Activated CD8-positive, alpha-beta memory T cell treated with anti-CD3 and anti-CD28 coated beads for 48 hours (primary cell): ENCODE measurements at places on chromosomes 1 and 21.

DNA sequence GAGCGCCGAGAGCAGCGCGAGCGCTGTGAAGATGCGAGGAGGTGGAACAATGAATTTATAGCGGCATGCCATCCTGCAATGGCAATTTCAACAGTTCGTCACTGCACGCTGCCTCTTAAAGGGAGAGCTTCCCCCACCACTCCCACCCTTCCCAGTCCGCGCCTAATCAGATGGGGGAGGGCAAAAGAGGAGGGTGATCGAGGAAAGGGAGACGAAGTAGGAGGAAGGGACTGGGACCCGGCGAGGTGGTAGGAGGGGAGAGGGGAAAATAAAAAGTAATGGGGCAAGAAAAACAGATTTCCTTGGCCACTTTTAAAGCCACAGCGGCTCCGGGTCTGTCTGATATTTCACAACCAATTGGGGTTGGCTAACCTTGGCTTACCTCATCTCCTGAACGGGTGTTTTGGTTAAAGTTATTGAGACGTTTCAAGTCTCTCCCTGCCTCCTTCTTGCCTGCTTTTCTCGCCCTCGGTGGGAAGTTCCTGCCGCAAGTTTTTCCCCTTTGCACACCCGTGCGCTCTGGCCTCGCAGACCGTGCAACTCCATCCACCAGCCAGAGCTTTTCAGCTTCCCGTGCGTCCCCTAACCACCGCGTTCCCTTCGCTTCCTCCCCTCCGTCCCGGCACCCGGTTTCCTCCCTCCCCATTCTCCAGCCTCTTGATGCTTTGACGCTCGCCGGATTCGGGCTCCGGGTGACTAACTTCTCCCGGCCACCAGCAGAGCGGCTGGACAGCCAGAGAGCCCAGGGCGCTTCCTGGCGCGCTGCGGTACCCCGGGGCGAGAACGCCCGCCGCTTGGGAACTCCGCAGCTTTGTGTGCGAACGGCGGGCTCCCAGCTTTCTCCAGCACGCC is at the start of gene ADAMTS5:
Gene ADAMTS5 (minus strand): TSS at position 27 of the 852 bp plus-strand sequence. CDS start 697 bp downstream, outside the sequence.
- no peak for DNase-seq

- DNase-seq, result no peak
These were observed 9.9 kb downstream of the TCHHL1 start for GRCh38 chr1:152078831-152079441.

DNA sequence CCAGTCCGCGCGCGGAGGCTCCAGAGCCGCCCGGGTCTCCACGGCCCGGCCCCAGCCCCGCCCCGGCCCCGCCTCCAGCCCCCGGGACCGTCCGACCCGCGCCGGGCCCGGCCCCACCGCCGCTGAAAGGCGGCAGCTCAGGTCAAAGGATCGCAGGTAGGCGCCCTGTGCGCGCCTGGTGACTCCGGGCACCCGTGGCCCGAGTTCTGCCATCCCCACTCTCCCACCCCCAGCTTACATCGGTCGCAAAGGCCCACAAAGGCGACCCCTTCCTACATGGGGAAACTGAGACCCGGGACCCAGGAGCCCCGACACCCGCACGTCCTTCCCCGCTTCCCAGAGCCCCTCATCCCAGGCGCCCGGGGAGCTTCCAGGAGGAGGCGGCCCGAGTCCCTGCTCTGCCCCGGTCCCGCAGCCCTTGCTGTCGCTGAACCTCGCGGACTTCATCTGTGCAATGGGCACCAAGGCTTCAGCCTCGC is at the start of gene TMEM200B:
Gene TMEM200B (minus strand): TSS at position 17 of the 479 bp plus-strand sequence. CDS start 2,075 bp downstream, outside the sequence.
- no peak for DNase-seq

DNA sequence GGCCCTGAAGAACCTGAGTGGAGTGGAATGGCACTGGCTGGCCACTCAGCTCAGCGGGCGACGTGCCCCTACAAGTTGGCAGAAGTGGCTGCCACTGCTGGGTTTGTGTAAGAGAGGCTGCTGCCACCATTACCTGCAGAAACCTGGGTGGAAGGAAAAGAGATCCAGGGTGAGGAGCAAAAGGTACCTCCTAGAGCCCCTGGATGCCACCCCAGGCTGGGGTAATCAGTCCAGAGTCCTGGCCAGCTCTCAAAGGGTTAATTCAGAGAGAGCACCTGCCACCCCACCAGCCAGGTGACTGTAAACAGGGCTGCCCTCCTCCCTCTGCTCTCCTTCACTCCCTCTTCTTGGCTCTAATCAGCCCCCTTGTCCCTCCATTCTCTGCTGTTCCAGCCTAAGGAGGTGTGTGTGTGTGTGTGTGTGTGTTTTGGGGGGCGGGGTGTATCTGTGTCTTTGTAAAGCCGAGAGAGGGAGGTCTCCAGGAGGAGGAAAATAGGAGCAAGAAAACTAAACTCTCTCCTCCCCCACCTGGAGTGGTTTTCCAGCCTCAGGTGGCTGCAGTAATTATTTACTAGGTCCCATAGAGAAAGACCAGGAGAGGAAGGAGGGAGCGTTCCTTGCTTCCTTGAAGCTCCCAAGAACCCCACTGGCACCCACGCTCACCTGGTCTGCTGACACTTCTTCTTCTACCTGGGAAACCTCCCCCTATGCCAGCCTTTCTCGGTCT is 12.6 kb downstream of the TRIM46 start:
- no peak for DNase-seq

DNA sequence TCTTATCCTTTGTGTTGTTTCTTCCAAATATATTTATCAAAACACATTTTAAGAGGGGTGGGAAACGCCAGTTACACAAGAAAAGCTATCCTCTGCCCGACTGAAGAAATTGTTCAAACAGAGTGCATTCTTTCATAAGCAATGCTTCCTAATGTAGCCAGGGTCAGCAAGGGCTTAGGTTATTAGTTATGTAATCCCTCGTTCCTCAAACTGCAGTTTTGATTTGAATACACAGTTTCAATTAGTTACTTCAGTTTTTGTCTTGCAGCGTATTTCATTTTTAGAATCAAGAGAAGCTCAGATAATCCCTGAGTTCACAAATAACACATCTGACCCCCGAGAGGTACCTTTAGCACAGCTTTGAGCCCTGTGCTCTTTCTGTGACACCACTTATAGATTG is 141.7 kb upstream of the NRIP1 start:
- DNase-seq, result no peak

DNA sequence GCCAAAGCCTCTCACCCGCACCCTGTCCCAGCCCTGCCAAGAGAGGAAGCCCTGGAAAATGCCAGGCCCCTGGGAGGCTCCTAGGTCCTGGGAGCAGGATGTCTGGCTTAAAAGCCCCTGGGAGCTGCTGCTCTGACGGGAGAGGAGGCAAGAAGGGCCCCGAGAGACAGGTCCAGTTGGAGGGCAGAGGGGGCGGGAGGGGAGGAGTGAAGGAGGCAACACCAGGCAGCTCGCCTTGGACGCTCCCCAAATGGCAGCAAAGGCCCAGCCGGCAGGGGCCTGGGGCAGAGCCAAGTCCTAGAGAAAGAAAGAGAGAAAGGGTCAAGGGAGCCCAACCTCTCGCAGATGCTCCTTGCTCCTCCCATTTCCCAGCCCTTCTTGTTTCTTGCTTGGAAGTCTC is 6.8 kb downstream of the ETV3L start:
- no peak for DNase-seq

DNA sequence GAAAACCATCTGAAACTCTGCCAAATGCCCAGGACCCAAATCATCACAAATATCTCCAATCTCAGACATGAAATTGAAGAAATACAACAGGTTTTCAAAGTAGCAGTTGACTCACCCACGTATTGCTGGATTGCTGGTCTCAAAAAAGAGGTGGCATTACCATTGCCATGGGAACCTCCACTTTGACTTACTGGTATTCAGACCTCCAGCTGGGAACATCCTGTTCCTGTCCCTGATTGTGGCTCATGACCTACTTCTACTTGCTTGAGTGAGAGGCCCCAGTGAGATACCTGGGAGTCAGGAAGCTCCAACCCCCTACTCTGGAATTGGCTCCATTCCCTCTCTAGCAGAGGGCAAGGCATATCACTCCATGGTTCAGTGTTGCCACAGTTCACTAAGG is 64.6 kb downstream of the NMNAT2 start:
- no peak for DNase-seq

GRCh38 chr1:215375381-215375780 is 191.7 kb upstream of the KCTD3 start:
- DNase-seq, result no peak

- DNase-seq, result no peak
These were observed 37.9 kb upstream of the PDC start for GRCh38 chr1:186498695-186499389.

DNA sequence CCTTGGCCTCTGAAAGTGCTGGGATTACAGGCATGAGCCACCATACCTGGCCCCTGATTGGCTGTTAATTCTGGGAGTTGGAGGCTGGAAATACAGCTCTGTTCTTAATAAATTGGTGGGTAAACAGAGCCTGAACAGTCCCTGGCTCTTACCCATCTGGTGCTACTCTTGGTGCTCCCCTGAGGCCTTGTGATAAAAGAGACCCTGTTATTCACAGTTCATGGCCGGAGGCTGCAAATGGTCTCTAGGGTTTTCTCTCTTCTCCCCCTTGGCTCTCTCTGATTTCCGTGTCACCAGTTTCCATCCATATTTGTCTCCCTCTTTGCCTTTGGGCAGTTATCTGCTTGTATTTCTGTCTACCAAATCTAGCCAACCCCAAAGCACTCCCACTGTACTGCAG is 17.2 kb downstream of the NFASC start:
- no peak for DNase-seq

GRCh38 chr1:239644604-239645003 is 258.2 kb downstream of the CHRM3 start:
- DNase-seq, result no peak

GRCh38 chr1:33094971-33095604 is 14.1 kb downstream of the AZIN2 start:
- no peak for DNase-seq

DNA sequence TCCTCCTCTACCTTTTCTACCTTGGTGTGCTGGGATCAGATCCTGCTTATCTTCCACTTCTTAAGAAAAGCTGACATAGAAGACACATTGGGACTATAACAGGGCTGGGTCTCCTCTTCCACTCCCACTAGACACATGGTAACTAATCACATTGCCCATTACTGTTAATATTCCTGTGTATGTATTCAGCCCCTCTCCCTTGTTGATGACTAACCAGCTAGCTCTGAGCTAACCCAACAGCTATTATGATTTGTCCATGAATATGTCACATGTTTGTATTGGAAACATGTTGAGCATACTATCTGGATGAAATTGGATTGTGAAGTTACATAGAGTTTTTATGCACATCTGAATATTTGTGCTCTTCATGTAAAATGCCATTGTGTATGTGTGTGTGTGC is 52.9 kb downstream of the MPZL1 start:
- no peak for DNase-seq

DNA sequence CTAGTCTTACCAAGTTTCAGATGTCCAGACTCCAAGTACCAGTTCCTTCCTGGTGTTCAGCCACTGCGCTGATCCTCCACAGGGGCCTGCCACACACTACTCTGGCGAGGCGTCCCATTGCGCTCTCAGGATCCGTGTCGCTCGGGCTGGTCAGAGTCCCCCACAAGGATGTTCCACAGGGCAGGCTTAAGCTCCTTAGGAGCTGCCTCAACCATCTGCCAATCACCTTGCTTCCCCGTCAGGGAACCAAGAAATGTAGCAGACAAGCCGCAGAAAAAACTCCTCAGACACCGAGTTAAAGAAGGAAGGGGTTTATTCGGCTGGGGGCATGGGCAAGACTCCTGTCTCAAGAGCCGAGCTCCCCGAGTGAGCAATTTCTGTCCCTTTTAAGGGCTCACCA is 9.8 kb downstream of the OR2W3 start:
- DNase-seq, result no peak

DNA sequence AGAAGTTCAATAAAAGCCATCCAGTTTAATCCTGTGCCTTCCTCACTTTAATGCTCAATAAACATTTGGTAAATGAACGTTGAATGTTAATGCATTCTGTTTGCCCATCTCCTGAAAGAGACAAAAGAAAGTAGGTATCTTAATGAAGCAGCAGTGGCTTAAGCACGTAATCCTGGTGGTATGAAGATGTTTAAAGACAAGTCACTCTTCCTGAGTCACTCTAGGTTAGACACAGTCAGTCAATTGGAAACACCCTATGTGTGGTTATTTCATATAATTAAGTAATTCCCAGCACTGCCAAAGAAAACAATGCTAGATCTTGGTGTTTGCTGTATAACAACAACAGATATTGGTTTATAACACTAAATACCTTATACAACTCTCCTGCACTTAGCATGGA is 334.0 kb upstream of the FMN2 start:
- no peak for DNase-seq

- no peak for DNase-seq
These were observed 4.7 kb downstream of the TMEM50A start for GRCh38 chr1:25342846-25343245.

- no peak for DNase-seq
These were observed 168.2 kb upstream of the C1orf105 start for GRCh38 chr1:172252321-172252720.

GRCh38 chr1:212737559-212737958 is 37.9 kb upstream of the BATF3 start:
- DNase-seq, result no peak

DNA sequence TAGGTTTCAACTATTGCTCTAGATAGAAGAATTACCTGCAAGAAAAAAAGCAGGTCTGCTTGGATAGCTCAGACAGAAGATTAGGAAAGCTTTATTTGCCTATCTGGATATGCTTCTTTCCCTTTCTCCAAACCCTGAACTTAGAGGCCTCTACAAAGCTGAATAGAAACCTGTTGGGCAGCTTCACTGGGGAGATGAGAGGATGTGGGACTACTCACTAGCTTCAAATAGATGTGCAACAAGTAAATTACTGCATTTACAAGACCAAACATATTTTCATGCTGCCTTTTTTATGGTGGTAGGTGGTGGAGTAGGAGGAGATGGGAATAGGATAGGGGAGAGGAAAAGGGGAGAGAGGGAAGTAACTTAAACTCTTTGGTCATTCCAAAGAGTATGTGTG is 6.4 kb downstream of the CLCA2 start:
- DNase-seq, result no peak

GRCh38 chr21:41167348-41168342 is at the start of gene BACE2:
BACE2 (plus strand) TSS chr21:41168160; CDS start chr21:41168264, 104 bp downstream.
- DNase-seq, result peak; percentile 14

DNA sequence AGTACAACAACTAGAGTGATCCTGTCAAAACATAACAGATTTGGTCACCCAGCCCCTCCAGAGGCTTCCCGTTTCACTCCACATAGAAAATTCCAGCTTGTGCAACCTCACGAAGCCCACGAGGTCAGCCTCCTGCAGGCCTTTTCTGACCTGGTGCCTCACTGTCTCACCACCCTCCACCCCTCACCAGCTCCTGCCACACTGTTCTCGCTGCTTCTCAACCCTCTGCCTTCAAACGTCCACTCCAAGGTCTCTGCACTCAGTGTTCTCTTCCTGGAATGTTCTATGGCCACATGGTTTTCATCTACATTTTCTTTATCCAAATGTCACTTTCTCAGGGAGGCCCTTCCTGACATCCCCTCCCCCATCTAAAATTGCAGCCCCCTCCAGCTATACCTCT is 178.9 kb downstream of the DHRS3 start:
- no peak for DNase-seq

DNA sequence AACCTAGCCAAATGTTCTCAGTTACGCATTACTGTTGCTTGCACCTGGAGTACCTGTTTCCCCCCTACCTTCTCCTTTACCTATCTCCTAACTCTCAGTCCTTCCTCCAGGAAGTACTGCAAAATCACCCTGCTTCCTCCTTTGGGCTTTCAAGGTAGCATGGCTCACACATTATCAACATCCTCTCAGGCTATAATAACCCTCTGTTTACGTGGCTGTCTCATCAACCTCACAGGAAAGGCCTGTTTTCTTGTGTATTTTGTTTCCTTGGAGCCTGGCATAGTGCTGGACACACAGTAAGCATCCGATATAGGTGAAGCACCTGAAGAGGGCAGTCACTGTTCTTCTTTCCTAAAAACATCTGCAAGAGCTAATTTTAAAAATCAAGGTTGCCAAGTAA is 32.7 kb upstream of the ANGPTL7 start:
- no peak for DNase-seq

GRCh38 chr1:32349211-32349708 is 13.0 kb downstream of the FAM229A start:
- DNase-seq, result no peak
